ENCODE measurements at places on chromosomes 16 and 17.

DNA sequence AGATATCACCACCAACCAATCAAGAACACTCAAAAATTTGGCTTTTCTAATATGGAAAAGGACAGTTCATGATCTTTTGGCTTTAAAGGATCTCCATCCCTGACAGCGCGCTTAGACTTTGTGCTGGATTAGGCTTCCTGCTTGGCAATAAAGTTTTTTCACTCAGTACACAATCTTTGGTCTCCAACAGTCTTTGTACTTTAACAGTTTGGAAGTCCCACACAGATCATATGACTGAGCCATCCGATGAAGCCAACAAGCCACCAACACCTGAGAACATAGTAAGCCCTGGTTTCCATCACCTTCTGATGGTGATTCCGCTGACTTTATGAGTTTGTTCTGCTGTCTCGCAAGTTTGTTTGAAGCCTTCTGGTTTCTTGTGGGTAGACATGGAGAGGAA lies 34.3 kb downstream of the SMURF2 start:
- no peak for DNase-seq

DNA sequence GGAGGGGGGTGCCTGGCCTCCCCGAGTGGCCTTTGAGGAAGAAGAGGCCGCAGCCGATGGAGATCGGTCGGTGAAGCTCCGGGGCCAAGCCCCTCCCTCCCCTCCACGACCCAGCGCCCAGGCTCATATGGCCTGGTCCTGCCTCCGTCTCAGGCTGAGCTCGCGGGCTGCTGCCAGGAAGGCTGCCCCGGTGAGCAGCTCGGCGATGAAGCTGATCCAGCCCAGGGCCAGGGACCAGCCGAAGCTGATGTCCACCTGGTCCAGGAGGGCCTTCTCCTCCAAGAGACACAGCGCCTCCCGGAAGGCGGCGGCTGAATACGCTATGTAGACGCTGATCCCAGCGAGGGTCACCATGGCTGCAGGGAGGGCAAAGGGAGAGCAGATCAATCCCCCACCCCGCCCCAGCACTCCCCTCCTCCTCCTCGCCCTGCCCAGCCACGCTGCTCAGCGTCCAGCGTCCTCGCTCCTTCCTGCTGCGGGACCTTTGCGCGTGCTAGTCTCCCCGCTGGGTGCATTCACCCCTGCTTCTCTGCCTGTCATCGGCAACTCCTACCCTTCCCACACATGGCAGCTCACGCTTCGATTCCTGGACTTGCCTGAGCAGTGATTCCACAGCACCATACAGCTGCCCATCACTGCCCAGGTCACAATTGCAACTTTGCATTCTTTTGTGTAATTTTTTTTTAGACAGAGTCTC lies 20.5 kb downstream of the TMEM114 start:
- DNase-seq, result peak; percentile 61

GRCh38 chr17:17172001-17172939 lies 33.9 kb downstream of the PLD6 start:
- DNase-seq, result no peak

DNA sequence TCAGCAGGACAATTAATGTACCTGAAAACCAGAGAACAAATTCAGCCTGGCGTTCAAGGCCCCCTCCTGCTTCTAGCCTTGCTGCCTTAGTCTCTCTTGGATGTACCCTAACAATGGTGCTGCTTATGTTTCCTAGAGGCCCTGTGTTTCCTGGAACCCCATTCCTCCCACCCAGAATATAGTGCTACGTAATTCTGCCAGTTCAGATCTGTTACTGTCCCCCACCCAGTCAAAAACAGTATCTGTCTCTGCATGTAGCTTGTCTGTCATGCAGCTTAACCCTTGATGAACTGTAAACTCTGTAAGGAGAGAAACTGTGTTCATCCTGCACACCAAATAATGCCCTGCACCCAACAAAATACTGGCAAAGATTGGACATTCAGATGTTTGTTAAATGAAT lies 6.8 kb downstream of the MRTFB start:
- DNase-seq, result no peak

GRCh38 chr17:72603420-72604242 lies 482.8 kb downstream of the SOX9 start:
- no peak for DNase-seq

DNA sequence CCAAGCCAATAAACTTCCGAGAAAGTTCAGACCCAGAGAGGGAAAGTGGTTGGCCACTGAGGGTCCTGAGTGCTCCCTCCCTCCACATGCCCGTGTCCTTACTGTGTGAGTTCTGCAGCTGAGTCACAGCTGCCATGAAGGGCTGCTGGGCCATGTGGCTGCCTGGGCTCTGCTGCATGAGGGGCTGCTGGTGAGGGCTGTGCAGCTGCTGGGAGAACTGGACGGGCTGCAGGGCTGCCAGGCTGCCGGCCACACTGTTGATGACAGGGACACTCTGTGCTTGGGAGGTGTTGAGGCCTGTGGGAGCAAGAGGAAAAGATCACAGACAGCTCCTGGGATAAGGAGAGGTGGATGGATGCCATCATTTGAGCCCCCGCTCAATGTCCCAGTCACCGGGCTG lies 44.0 kb downstream of the HNF1B start:
- peak; percentile 79 for DNase-seq

GRCh38 chr17:41792845-41793783 lies 6.6 kb upstream of the JUP start:
- peak; percentile 99 for DNase-seq

DNA sequence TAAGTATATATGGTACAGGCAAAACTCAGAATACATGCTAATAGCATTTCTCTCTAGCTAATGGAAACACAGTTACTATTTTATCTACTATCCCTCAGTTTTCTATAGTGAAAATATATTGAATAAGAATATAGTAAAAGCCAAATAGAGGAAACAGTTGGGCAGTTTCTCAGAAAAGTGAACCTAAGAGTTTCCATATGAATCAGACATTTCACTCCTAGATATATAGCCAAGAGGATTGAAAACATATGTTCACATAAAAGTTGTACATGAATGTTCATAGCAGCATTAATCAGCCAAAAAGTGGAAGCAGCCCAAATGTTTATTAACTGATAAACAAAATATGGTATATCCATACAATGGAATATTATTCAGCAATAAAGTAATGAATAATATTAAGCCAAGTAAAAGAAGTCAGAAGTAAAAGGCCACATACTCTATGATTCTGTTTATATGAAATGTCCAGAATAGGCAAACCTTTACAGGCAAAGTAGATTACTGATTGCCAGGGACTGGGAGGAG lies 134.6 kb downstream of the CYB561 start:
- no peak for DNase-seq

- peak; percentile 47 for DNase-seq
These were observed 3.3 kb downstream of the ARL4D start for GRCh38 chr17:43402078-43402477.

DNA sequence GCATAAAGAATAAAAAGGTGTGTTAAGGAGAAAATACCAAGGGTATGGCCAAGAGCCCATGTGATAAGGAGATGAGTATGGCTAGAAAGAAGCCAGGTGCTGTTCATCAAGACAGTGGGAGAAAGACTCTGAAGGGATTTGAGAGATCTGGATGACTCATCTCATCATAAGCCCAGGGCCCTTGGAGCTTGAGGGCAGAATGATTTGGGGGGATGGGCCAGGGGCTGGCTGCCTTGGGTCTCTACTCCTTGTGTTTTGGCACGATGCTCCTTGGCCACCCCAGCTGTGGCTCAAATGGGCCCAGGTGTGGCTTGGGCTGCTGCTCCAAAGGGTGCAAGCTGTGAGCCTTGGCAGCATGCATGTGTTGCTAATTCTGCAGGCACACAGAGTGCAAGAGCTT lies 14.5 kb upstream of the TNFRSF13B start:
- peak; percentile 76 for DNase-seq

GRCh38 chr16:81495321-81496234 lies 51.0 kb downstream of the CMIP start:
- DNase-seq, result no peak

GRCh38 chr16:515939-516226 lies 11.6 kb upstream of the CAPN15 start:
- no peak for DNase-seq

- peak; percentile 95 for DNase-seq
These were observed 21.1 kb downstream of the ARHGAP23 start for GRCh38 chr17:38449364-38449763.

- no peak for DNase-seq
These were observed 259.9 kb downstream of the IRF8 start for GRCh38 chr16:86158688-86159360.

- peak; percentile 91 for DNase-seq
These were observed 261.0 kb downstream of the SOX9 start for GRCh38 chr17:72381597-72382397.
